Naive thymus-derived CD8-positive, alpha-beta T cell (primary cell): ENCODE measurements at places on chromosomes 2 and 18. TPM values are rescaled to one million over a fixed set of nuclear protein-coding genes. Genes with fewer than 3 reads are reported as not detected.

DNA sequence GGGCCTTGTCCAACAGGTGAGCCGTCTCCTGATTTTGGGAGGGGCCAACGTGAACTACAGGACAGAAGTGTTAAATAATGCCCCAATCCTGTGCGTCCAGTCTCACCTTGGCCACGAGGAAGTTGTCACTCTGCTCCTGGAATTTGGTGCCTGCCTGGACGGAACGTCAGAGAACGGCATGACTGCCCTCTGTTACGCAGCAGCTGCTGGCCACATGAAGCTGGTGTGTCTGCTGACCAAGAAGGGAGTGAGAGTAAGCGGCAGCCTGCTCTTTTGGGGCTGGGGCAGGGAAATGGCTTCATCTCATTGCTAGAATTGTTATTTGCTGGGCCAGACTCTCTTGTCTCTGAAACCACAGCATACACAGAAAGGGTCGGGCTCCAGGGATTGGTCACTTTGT lies 92.3 kb downstream of the WDSUB1 start:
- H3K27me3 ChIP-seq, result no peaks in the 10 kb centered on the region
- DNase-seq, result no peak
- no peak overlapping the region for H3K4me3 ChIP-seq
- H3K27ac ChIP-seq, result no peak overlapping the region
- peaks cover 1% of the 10 kb centered on the region for H3K4me1 ChIP-seq

DNA sequence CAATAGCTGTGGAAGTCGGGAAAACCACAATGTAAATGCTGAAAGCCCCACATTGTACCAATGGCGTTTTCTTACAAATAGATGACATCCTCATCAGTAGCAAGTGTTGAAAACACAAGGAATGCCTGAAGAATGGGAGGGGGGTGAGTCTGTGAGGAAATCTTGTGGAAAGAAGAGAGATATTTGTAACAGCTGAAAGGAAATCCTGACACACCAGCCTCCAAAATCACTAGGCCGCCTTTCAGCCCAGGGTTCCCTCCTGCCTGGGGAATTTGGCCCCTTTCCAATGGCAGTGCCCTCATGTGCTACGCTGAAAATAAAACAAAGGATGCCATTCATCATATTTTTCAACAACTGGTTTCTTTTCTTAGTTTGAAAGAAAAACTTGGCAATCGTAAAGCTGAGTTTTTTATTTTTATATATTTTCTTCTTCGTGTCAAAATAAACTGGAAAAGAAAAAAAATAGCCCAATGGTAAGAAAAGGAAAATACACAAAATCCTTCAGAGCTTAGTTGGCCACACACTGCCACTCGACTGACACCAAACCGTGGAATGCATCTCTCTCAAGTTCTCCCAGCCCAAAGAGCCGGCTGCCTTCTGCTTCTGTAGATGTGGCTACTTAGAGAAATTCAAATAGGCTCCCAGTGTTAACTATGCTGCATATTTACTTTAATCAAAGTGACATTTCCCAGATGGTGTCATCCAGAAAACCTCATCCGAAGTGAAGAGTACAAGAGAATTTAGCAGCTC lies 52.0 kb downstream of the FTCDNL1 start:
- H3K4me1 ChIP-seq, result no peaks in the 10 kb centered on the region
- H3K27me3 ChIP-seq, result peaks cover 10% of the 10 kb centered on the region
- no peak for DNase-seq
- H3K27ac ChIP-seq, result no peak overlapping the region
- peaks cover 5% of the 10 kb centered on the region for H3K36me3 ChIP-seq

GRCh38 chr2:174836377-174836994 lies 72.2 kb upstream of the CHRNA1 start:
- H3K4me1 ChIP-seq, result peaks cover 6% of the 10 kb centered on the region
- H3K27ac ChIP-seq, result no peak overlapping the region
- no peak overlapping the region for H3K4me3 ChIP-seq
- DNase-seq, result no peak

GRCh38 chr2:64979744-64980143 lies 9.5 kb upstream of the SLC1A4 start:
- H3K27me3 ChIP-seq, result no peaks in the 10 kb centered on the region
- H3K27ac ChIP-seq, result no peak overlapping the region
- no peak overlapping the region for H3K4me3 ChIP-seq
- no peaks in the 10 kb centered on the region for H3K36me3 ChIP-seq
- peaks cover 4% of the 10 kb centered on the region for H3K4me1 ChIP-seq

- no peaks in the 10 kb centered on the region for H3K27me3 ChIP-seq
- no peaks in the 10 kb centered on the region for H3K4me1 ChIP-seq
- DNase-seq, result no peak
- no peak overlapping the region for H3K27ac ChIP-seq
- H3K36me3 ChIP-seq, result no peaks in the 10 kb centered on the region
Observed at GRCh38 chr2:123771928-123772632, 253.0 kb upstream of the CNTNAP5 start.

DNA sequence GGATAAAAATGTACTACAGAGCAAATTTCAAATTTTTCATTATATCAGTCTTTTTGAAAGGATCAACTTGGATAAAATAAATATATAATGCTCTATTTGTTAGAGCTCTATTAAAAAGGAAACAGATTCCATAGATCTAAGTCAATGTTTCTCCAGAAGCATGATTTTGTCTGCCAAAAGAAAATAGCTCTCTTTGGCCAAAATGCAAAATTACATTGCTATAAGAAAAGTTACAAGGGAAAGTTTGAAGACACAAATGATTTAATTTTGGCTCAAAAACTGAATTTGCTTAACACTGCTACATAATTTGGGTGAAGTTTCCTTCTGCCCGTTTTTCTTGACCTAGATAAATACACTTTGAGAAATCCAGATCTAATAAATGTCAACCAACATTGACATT lies 15.7 kb downstream of the C2orf69 start:
- H3K4me1 ChIP-seq, result peaks cover 12% of the 10 kb centered on the region
- H3K27me3 ChIP-seq, result no peaks in the 10 kb centered on the region
- no peak for DNase-seq
- H3K36me3 ChIP-seq, result no peaks in the 10 kb centered on the region
- peak overlapping the region; percentile 11 for H3K27ac ChIP-seq
- no peak overlapping the region for H3K4me3 ChIP-seq

- DNase-seq, result no peak
- peaks cover 11% of the 10 kb centered on the region for H3K4me1 ChIP-seq
- no peaks in the 10 kb centered on the region for H3K36me3 ChIP-seq
- no peak overlapping the region for H3K27ac ChIP-seq
- H3K27me3 ChIP-seq, result no peaks in the 10 kb centered on the region
- H3K4me3 ChIP-seq, result no peak overlapping the region
Observed at GRCh38 chr2:207720517-207721187, 9.2 kb downstream of the CCNYL1 start.

DNA sequence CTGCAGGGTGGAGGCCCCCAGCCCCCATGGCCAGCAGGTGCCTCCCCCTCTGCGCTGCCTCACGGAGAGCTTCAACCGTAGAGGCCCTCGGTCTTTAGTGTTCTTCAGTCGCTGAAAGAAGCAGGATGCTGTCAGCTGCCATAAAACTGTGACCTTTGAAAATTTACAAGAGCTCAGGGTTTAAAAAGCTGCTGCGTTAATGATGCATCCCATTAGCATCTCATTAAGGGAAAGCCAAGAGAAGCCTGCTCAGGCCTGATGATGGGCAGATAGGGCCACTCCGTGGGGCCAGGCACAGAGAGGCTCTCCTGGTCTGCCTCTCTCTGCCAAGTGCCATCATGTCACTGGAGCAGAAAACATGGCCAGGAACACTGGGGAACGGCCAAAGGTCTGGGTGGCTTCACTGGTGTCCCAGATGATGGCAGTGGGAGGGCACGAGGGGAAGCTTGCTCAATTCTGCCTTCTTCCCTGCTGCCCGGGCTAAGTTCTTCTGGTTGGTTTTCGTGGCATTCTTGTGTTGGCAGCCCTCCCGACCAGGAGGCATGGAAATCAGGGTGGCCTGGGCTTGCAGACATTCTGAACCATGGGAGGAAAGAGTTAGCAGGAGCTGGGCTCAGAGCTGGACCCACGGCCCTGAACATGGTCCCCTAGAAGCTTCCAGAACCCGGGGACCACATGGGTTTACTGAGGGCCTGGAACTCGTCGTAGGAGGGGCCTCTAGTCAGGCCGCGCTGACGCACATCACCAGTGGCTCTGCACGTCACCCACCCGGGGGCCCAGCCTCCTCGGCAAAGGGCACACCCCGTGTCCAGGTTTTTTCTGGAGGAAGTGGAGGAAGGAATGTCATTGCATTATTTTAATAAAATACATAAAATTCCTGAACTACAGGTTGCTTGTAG lies 250.7 kb downstream of the KLHL29 start:
- no peak for DNase-seq
- no peaks in the 10 kb centered on the region for H3K27me3 ChIP-seq
- H3K4me1 ChIP-seq, result no peaks in the 10 kb centered on the region
- H3K27ac ChIP-seq, result no peak overlapping the region
- H3K36me3 ChIP-seq, result no peaks in the 10 kb centered on the region

Gene TDRD15
- not detected for total RNA-seq

Gene ANTXR1
- 0.14 TPM for total RNA-seq

Gene RFTN2
- total RNA-seq, result 0.22 TPM

Gene NOTO
- total RNA-seq, result not detected

Gene SLC40A1
- 18.2 TPM for total RNA-seq
